Natural killer cell (primary cell): ENCODE measurements at places on chromosomes 16 and 17.

DNA sequence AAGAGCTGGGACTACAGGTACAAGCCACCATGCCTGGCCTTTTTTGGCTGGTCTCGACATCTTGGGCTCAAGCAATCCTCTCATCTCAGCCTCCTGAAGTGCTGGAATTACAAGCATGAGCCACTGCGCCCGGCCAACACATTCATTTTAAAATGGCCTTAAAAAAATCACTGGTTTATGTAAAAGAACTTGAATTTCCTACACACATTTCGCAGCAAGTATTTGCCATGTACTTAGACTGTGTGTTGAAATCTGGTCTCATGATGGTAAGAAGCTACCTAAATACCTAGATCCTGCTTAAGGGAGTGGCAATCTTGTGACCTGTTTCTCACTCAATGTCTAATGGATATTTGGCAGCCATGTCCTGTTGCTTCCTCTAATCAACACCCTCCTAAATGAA lies 8.5 kb upstream of the CYTH1 start:
- H3K4me1 ChIP-seq, result peaks cover 87% of the 10 kb centered on the region
- H3K4me3 ChIP-seq, result no peak overlapping the region
- peaks cover 12% of the 10 kb centered on the region for H3K36me3 ChIP-seq
- DNase-seq, result no peak
- H3K27ac ChIP-seq, result peak overlapping the region; percentile 71

DNA sequence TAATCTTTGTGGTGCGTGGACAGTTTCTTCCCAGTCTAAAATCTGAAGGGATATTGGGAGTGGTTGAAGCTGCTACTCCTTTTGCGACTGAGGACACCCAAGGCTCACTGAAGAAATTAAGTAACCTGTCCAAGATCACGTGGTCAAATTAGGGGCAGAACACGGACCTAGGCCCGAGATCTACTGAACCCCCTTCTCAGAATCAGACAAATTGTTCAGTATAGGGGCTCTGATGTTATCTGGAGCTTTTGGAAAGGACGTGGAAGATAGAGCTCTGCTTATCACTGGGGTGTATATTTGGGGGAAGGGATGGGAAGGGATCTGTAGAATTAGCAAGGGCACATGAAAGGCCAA lies 857 bp downstream of the TANGO6 start:
- H3K27me3 ChIP-seq, result no peaks in the 10 kb centered on the region
- H3K4me3 ChIP-seq, result peak overlapping the region; percentile 89
- DNase-seq, result no peak

DNA sequence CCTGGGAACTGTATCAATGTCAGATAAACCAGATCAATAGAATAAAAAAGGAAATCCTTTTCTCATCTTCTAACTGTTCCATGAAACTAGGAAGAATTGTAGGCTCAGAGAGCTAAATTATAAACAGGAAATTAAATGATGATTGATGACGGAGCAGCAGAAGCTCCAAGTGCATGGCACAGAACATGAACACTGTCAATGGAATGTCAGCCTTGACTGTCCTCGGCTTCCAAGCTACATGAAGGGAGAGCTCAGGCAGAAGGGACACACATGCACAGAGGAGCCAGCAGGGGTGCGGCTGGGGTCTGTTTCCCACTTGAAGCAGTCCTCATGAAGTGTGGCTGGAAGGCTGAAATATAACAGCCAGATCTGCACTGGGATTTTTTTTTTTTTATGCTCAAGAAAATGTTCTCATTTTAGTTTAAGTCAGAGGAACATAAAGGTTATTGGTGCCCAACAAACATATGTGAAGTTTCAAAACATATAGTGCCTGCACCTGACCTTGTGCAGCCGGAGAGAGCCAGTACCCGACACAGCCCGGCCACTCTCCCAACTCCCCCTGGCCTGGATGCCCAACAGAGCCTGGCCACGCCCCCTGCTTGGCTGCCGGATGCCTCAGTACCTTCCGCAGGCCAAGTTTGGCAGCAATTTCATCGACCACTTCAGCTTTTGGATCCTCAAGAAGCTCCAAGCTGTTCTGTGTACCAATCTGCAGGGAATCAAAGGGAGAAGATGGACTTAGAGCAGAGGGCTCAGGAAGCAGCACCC lies 37.0 kb downstream of the NPLOC4 start:
- H3K4me3 ChIP-seq, result no peak overlapping the region
- H3K4me1 ChIP-seq, result peaks cover 3% of the 10 kb centered on the region
- peaks cover 59% of the 10 kb centered on the region for H3K36me3 ChIP-seq
- no peak overlapping the region for H3K27ac ChIP-seq
- DNase-seq, result no peak
- no peaks in the 10 kb centered on the region for H3K27me3 ChIP-seq

DNA sequence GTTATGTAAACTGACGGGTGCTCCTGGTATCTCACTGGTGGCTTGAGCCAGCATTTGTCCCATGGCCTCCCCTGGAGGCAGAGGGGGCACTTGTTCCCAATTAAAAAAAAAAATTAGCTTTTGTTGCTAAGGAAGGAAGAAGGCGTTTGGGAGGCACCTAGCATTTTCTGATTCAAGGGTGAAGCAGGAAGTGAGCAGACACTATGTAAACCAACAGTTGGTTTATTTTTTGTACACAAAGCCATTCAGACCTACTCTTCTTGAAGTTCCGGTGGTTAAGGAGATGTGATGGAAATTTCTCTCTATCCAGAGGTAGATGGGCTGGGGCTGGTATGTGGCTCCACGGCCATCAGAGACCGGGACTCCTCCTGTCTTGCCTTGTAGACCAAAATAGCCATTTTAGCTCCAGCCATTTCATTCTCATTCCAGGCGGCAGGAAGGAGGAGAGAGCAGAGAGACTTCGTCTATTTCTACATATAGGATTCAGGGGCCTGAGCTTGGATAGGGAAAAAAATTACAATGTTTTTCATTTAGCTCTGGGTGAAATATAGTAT lies 103.0 kb downstream of the SNX29 start:
- DNase-seq, result no peak
- H3K4me3 ChIP-seq, result no peak overlapping the region
- peaks cover 43% of the 10 kb centered on the region for H3K4me1 ChIP-seq
- no peaks in the 10 kb centered on the region for H3K36me3 ChIP-seq
- H3K27ac ChIP-seq, result peak overlapping the region; percentile 85
- no peaks in the 10 kb centered on the region for H3K27me3 ChIP-seq

DNA sequence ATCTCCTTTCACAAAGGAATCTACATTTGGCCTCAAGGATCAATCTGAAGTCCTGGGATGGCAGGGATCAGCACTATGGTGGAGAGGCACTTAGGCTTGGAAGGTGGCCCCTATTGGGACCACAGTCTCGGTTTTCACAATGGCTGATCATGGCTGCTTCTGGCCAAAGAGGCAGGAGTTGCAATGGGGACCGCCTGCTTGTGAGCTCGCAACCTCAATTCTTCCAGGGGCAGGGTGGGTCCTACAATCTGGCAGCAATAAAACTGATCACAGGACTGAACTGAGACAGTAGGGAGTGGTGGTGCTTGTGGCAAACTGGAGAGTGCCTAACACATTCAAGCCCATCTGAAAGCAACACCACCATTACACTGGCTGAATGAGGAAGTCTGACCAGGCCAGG lies 83.1 kb downstream of the NETO2 start:
- H3K27ac ChIP-seq, result no peak overlapping the region
- H3K27me3 ChIP-seq, result no peaks in the 10 kb centered on the region
- no peak for DNase-seq
